ENCODE measurements at places on chromosomes 16 and 17. TPM values are rescaled to one million over a fixed set of nuclear protein-coding genes. Genes with fewer than 3 reads are reported as not detected.

Gene GJD3
- total RNA-seq: not detected

Gene TMEM235
- not detected for total RNA-seq

Gene SLC47A1
- total RNA-seq: 0.59 TPM

Gene CMTM4
- 18.7 TPM for total RNA-seq

Gene KLHL10
- 0.20 TPM for total RNA-seq

Gene KCNJ12
- total RNA-seq: 3.1 TPM

Gene PRSS22
- total RNA-seq: 4.6 TPM

Gene ZFP3
- total RNA-seq: 3.1 TPM

Gene PRMT7
- total RNA-seq: 44.6 TPM

Gene CLDN6
- total RNA-seq: 0.59 TPM

Gene TNFRSF17
- 0.30 TPM for total RNA-seq

Gene EPOP
- 0.49 TPM for total RNA-seq

Gene KRT25
- total RNA-seq: 608 TPM

Gene PIGW
- 4.0 TPM for total RNA-seq

Gene MAP2K3
- 19.8 TPM for total RNA-seq

Gene CDH8
- total RNA-seq: 5.6 TPM

Gene PCYT2
- 18.6 TPM for total RNA-seq

Gene TEX14
- 0.10 TPM for total RNA-seq

Gene GAST
- not detected for total RNA-seq

Gene BEAN1
- total RNA-seq: 2.5 TPM

Gene SLC38A7
- 9.5 TPM for total RNA-seq

Gene LGALS9B
- total RNA-seq: 1.2 TPM

Gene KRT33B
- total RNA-seq: 7.7 TPM

Gene SPAG5
- 18.2 TPM for total RNA-seq

Gene RGS9
- total RNA-seq: 4.6 TPM

Gene DHRS7B
- 13.8 TPM for total RNA-seq

Gene POLG2
- 15.4 TPM for total RNA-seq

Gene SMPD3
- total RNA-seq: 6.7 TPM

Gene TBC1D3K
- total RNA-seq: not detected

Gene ANKFN1
- 5.5 TPM for total RNA-seq

Gene OMG
- 0.20 TPM for total RNA-seq

Gene ATP2A1
- total RNA-seq: 64.1 TPM

Gene TBC1D3C
- total RNA-seq: not detected

Gene CCL16
- total RNA-seq: not detected

Gene CTRL
- 0.49 TPM for total RNA-seq

Gene CNGB1
- 0.20 TPM for total RNA-seq

Gene PRSS33
- not detected for total RNA-seq

Gene FNDC8
- total RNA-seq: not detected

Gene CD19
- not detected for total RNA-seq

Gene C16orf74
- 5.2 TPM for total RNA-seq

Gene CCL7
- not detected for total RNA-seq

Gene PAGR1
- total RNA-seq: 19.3 TPM

Gene AKAP1
- total RNA-seq: 28.7 TPM

Gene HOXB4
- 2.6 TPM for total RNA-seq

Gene EIF1
- total RNA-seq: 136 TPM

Gene TRPV2
- 5.2 TPM for total RNA-seq

Gene CLEC19A
- not detected for total RNA-seq

Gene CACNG3
- not detected for total RNA-seq

Gene IGFALS
- not detected for total RNA-seq

Gene GDPD3
- 4.6 TPM for total RNA-seq

Gene PSMD12
- 26.1 TPM for total RNA-seq

All from skin of body (tissue), 3 donors.